Testis (tissue), 5 donors: ENCODE measurements at places on chromosomes 4 and X. TPM values are rescaled to one million over a fixed set of nuclear protein-coding genes. Genes with fewer than 3 reads are reported as not detected.

GRCh38 chrX:20571611-20572010, 304.9 kb upstream of the RPS6KA3 start:
- H3K27ac ChIP-seq, result no peak overlapping the region
- H3K4me1 ChIP-seq, result no peaks in the 10 kb centered on the region
- no peaks in the 10 kb centered on the region for H3K36me3 ChIP-seq
- no peaks in the 10 kb centered on the region for H3K27me3 ChIP-seq

GRCh38 chr4:55337944-55338343, 8.1 kb upstream of the SRD5A3 start:
- H3K4me1 ChIP-seq, result no peaks in the 10 kb centered on the region
- H3K36me3 ChIP-seq, result no peaks in the 10 kb centered on the region
- H3K27ac ChIP-seq, result no peak overlapping the region
- DNase-seq, result no peak

- no peak overlapping the region for H3K27ac ChIP-seq
- H3K4me1 ChIP-seq, result no peaks in the 10 kb centered on the region
- H3K36me3 ChIP-seq, result no peaks in the 10 kb centered on the region
Observed at GRCh38 chr4:114385195-114385985, 213.2 kb upstream of the UGT8 start.

The RS1 gene
- not detected for total RNA-seq
